ENCODE measurements at places on chromosomes 16 and 17.
A peak's percentile ranks its signal among the peaks of the same experiment; 100 is the strongest.

- no peak for DNase-seq
Observed at GRCh38 chr16:31486045-31486444, 3.1 kb downstream of the SLC5A2 start.

DNA sequence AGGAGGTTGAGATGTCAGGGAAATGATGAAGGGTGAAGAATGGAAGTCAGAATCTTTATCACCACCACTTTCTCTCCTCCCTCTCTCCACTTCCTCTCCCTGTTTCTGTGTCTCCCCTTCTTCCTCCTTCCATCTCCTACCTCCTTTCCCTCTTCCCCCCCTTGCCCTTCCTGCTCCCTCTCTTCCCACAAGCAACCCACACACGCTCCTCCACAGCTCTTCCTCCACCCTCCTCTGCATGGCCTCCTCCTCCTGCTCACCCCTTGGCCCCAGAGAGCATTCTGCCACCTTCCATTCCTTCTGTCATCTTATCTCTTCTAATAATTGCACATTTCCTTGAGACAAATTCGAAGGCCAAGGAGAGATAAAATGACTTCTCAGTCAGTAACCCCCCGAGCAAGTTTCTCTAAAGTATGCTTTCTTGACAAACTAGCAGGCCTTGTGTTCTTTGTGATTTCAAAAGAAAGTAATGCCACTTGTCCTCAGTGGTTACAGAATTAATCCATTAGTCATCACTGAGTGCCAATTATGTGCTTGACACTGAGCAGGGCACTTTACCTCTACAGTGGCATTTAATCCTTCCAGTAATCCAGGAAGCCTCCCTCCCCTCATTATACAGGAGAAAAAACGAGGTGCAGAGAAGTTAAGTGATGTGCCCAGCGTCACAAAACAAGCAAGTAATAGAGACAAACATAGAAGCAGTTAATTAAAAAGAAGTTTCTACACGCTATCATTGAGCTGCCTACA, 72.3 kb upstream of the CCL1 start:
- DNase-seq, result no peak

GRCh38 chr17:73973586-73974409, 229.7 kb upstream of the RPL38 start:
- DNase-seq, result no peak

- no peak for DNase-seq
Observed at GRCh38 chr17:50556803-50557202, 3.7 kb upstream of the CACNA1G start.

GRCh38 chr16:27425961-27426360, 24.0 kb downstream of the IL21R start:
- no peak for DNase-seq

GRCh38 chr17:48429638-48430586, at the start of gene SKAP1:
SKAP1 (minus strand) TSS chr17:48430214.
- DNase-seq, result no peak

DNA sequence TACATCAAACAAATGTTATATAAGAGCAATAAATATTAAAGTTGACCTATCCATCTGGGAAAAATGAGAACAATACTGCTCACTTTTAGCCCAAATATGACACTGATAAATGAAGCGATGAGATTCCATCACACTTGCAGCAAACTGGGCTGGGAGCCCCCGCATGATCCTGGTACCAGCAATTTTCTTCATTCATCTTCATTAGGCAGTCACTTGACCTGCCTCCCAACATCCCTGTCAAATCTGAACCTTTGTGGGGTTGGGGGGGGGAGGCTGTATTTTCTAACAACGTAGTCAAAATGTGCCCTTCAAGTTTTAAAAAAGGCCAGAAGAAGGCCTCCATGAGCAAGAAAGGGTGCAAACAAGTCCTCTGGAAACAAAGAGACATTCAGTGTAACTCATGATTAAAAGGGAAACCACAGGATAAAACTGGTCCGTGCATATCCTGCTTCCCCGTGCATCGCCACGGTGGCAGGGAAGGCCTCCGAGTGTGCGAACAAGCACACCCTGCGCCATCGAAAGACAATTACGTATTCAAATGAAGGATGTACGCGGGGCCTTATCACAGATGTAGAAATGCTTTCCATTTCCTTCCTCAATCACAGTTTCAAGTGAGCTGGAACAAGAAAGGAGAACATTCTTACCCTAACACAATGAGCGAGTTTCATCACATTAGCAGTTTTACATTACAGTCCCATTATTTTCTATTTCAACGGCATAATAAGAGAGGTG, 48.4 kb downstream of the TOX3 start:
- DNase-seq, result peak; percentile 83

GRCh38 chr17:2400877-2401425, at the start of gene MNT:
MNT (minus strand) TSS chr17:2401060; CDS start chr17:2400712, 348 bp downstream.
- DNase-seq, result peak; percentile 92

GRCh38 chr17:17088086-17088485, 45.8 kb downstream of the MPRIP start:
- no peak for DNase-seq

- DNase-seq, result no peak
Observed at GRCh38 chr16:61842666-61843065, 193.6 kb downstream of the CDH8 start.

DNA sequence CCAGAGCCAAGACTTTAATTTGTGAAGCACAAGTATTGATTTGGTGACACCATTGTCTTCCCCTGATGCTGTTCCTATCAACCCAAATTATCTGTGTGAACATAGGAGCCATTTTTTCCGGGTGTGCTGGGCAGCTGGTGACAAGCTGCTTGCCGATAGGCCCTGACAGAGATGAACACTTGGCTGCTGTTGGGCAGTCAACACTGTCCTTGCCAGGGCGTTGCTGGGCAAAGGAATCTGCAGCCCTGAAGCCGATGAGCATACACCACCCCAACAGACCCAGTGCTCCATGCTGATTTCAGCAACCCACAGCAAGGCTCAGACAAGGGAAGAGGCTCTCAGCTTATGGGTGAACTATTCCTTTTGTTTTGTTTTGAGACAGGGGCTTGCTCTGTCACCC, 105.4 kb downstream of the YPEL2 start:
- DNase-seq, result peak; percentile 53

GRCh38 chr17:65231662-65232335, 94.6 kb downstream of the RGS9 start:
- peak; percentile 74 for DNase-seq

- DNase-seq, result no peak
Observed at GRCh38 chr17:8124350-8125153, 646 bp upstream of the HES7 start.

- no peak for DNase-seq
Observed at GRCh38 chr16:50160495-50161164, 7.5 kb downstream of the TENT4B start.

DNA sequence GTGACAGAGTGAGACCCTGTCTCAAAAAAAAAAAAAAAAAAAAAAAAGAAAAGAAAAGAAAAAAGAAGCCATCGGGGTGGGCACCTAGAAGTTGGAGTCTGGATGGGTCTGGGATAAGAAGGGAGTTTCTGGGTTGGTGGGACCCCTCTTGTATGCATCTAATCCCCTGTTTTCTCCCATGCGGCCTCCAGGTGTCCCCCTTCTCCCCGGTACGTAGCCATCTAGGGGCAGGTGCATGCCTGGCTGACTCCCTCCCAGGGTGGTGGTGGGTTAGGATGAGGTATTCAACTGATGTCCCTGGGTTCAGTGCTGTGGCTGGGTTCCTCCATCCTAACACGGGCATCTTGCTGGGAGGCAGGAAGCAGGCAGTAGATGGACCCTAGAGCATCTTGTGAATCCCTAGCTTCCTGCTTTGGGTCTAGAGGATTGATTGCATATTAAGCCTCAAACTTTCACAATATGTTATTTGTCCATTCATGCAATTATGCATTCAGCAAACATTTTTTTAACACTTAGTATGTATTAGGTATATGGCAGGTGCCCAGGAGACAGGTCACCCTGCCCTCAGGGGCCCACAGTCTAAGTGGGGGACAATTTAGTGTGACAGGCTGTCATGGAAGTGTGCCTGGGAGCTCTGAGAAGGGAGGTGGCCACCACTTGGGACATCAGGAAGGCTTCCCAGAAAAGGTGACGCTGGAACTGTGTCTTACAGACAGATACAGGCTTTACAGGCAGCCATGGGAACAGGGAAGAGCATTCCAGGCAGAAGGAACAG, 13.1 kb downstream of the FMNL1 start:
- DNase-seq, result no peak

- peak; percentile 67 for DNase-seq
Observed at GRCh38 chr17:13002761-13003453, 14.9 kb downstream of the ELAC2 start.

DNA sequence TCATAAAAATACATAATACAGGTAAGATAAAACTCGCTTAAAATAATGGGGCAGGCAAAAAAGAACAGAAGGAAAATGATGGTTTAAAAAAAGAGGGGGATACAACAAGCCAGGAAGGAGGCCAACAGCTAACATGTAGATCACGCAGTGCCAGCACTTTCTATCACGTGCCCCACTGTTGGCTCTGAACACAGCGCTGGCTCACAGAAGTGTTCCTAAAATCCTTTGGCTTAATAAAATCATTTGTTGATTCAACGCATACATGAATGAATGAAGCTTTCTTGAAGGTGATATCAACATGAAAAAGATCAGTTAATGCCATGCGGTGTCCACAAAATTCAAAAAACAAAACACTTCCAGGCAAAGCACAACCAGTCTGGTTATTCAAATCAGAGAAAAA, 8.5 kb downstream of the ITGAE start:
- DNase-seq, result peak; percentile 65

- no peak for DNase-seq
Observed at GRCh38 chr16:54165174-54165911, 121.2 kb downstream of the IRX3 start.

GRCh38 chr17:63483038-63483437, 6.2 kb downstream of the ACE start:
- DNase-seq, result no peak

DNA sequence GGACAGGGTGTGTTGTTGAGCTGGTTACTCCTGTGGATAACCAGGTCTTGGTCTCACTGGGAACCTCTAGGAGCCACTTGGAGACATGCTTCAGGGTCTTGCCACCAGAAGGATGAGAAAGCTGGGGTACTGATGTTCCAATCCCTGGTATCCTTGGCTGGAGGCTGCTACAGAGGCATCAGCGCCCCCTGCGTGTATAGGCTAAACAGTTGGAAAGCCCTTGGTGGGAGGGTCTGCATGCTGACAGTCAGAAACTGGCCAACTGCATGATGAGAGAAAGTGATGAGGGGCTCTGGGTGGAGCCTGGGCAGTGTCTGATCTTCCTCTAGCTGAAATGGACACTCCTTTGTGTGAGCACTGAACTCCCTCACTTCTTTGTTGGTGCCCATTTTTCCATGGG, 536.9 kb downstream of the XYLT1 start:
- DNase-seq, result no peak

DNA sequence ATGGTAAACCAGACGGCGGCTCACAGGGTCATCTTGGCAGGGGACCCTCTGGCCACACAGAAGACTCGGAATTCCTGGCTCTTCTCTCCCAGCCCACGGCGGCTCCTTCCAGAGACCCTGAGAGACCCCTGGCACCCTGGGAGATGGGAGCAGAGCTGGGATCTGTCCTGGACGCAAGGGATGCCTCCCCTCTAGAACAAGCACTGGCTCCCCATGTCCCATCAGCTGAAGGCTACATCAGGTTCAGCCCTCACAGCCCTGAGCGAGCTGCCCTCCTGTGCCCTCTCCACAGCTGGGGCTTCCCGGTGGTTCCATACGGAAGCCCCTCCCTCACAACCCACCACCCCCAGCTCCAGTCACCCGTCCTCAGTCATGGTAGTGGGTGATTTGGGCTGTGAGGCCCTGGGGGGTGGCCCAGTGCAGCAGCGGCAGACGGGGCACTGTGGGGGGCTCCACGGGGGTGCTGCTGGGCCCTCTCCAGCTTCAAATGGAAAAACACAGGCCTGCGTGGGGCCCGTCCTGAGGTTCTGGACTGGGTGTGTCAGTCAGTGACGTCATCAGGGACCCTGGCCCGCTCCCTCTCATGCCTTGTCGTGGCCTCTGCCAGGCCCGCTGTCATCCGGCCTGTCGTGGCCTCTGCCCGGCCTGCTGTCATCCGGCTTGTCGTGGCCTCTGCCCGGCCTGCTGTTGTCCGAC, 13.0 kb upstream of the CBFA2T3 start:
- DNase-seq, result no peak

DNA sequence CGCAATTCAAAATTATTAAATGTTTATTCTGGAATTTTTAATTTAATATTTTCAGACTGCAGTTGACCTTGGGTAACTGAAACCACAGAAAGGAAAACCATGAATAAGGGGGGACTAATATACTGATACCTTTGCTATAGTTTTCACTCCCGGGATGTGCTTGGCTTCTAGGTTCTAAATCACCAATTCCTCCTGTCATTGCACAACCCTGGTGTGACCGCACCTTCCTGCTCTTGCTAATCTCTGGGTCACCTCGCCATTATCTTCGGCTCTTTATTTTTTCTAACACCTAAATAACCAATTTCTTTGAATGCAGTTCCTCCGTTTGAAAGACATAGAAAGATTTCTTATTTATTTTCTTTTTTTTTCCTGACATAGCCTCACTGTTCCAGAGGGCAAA, 634.5 kb upstream of the GOT2 start:
- no peak for DNase-seq

- DNase-seq, result no peak
Observed at GRCh38 chr16:35195864-35196216, 1736.4 kb downstream of the TP53TG3F start.

DNA sequence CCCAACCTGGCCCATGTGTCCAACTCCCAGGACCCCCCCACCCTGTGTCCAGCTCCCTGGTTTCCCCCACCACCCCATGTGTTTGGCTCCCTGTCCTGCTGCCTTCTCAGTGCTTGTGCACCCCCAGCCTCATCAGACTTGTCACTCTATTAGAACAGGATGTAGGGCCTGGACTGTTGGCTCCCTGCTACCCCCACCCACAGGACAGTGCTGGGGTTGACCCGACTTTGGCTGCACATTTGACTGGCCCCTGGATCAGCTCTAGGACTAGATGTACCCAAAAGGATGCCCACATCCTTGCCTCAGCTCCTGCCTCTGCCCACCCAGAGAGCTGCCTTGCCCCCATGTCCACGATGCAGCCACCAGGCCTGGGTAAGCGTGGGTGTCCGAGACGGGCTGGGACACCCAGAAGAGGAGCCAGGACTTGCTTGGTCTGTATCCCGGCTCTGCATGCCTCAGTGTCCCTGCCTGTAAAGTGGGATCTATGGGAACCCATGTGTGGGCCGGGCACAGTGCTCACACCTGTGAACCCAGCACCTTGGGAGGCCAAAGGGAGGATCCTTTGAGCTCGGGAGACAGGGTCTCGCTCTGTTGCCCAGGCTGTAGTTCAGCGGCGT, 1.5 kb upstream of the CCDC57 start:
- DNase-seq, result no peak

DNA sequence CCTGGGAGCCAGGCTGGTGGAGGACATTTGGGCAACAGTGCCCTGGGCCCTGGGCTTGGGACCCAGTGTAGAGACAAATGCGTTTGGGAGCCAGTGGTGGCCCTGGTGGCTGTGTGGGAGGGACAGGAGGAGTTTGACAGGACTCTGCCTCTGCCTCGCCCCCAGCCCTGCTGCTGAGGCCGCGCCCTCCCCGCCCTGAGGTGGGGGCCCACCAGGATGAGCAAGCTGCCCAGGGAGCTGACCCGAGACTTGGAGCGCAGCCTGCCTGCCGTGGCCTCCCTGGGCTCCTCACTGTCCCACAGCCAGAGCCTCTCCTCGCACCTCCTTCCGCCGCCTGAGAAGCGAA, 11.9 kb upstream of the TCAP start:
- DNase-seq, result no peak

- DNase-seq, result peak; percentile 11
Observed at GRCh38 chr17:8745586-8746500, 1.2 kb upstream of the CCDC42 start.
